ENCODE measurements at places on chromosomes 7 and 10.

DNA sequence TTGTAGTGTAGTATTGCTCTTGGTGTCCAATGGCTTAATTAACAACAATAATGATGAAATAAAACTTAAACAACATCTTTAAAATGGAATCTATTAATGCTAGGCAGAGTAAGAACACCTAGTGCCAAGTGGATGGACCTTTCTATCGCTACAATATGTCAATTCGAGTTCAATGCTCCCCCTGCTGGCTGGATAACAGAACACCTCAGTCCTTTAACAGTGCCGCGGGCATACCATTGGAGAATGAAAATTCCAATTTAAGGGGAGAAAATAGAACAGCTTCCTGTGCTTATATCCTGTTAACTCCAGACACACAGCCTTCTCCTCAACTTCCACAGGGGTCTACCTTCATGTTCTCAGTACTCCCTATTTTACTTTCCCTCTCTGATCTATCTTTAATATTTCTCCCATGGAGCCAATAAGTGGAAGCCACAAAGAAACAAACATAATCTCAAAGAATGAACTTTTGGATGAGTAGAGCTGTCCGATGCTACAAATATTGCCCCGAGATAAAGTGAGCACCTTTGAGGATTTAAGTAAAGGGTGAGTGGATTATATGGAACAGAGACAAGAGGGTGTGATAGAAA, 41.4 kb downstream of the COL1A2 start:
- DNase-seq, result peak; percentile 6

GRCh38 chr10:119198438-119198837, 8.9 kb upstream of the GRK5 start:
- DNase-seq, result peak; percentile 18

DNA sequence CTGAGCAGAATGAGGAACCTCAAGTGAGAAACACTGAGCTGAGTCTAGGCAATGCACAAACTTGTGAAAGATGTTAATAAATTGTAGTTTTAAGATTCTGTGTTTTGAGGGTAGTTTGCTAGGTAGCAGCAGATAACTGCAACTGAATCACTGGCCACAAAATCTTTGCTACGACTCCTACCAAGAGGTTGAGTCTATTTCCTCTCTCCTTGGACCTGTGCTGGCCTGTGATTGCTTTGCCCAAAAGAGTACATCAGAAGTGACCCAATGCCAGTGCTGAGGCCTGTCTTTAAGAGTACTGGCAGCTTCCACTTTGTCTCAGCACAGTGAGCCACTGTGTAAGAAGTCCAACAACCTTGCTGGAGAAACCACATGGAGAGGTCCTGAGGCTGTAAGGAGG, 11.9 kb upstream of the TSPAN13 start:
- DNase-seq, result no peak

DNA sequence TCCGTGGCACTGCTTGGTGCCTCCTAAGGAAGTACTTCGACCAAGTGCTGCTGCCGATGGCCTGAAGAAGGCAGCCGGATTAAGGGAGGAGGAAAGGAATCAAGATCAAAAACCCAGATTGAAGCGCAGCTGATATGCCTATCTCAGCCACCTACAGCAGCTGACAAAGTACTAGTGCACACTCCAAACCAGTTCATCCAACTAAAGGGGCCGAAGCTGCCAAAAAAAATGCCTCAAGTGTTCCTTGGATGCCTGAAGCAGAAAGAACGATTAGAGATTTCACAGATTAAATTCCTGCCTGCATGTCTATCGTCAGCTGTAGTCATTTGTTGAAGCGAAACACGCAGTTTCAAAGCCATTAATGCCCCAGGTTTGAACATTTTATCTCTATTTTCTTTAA, 65.7 kb downstream of the TNRC18 start:
- DNase-seq, result no peak

DNA sequence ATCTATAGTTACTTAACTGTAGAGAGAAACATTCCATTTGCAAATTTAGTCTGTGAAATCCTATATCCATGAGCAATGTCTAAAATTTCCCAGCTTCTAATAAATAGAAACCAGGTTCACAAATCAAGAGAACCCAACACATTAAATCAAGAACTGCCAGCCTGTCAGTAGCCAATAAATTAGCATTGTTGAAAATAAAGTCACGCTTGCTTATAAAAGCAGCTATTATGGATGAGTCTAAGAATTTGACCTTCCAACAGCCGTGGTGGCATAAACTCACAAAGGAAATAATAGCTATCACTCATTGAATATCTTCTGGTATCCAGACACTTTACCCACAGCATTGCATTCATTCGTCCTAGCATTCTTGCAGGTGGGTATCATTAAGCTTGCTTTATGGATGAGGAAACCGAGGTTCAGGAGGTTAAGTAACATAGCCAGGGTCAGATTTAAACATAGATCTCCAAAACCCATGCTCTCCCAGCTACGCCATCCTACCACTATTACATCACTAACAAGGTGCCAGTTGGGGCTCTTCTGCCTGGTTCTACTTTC, 260.1 kb upstream of the YAE1 start:
- DNase-seq, result no peak

DNA sequence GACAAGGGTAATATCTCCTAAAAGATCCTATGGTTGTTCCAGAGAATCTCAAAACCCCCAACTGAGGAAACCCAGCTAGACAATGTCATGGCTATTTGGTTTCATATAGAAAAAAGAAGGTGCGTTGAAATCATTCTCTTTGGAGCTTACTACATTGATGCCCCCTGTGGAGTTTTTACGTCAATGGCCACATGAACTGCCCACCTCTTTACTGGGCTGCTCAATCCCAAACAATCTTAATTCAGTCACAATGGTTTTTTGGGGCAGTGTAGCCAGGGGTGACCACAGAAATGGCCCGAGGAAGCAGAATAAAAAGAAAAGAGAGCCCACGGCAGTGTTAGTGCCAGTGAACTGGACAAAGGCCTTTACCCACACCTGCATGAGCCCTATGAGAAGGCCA, 7.8 kb downstream of the RBP4 start:
- no peak for DNase-seq

DNA sequence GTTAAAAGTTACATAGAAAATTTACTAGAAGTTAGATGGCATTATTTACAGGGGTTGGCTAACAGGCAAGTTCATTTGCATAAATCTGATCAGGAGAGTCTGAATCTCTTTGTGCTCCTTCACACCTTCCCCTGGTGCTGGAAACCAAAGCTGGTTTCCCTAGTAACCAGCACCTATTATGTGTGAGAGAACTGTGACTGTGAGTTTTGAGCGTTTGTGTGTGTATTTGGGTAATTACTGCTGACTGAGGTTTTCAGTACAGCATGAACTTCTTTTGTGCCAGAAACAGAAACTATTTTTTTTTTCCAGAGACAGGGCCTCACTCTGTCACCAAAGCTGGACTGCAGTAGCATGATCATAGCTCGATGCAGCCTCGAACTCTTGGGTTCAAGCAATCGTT, 10.3 kb upstream of the IFIT1B start:
- no peak for DNase-seq

Data from activated naive CD4-positive, alpha-beta T cell (primary cell).